Regular cardiac myocyte (primary cell): ENCODE measurements at places on chromosomes 6 and 20. TPM values are rescaled to one million over a fixed set of nuclear protein-coding genes. Genes with fewer than 3 reads are reported as not detected.

Gene HSF2
- total RNA-seq, result 12.7 and 29.6 TPM in 2 replicates

Gene PTK7
- 47.0 and 107 TPM in 2 replicates for total RNA-seq

Gene IP6K3
- under 0.01 and 0.28 TPM in 2 replicates for total RNA-seq

Gene SKIC2
- total RNA-seq, result 70.5 and 74.2 TPM in 2 replicates

Gene JARID2
- 8.6 and 8.7 TPM in 2 replicates for total RNA-seq

Gene PROKR2
- not detected in 2 replicates for total RNA-seq

Gene CRISP3
- total RNA-seq, result not detected in 2 replicates

Gene NKX2-4
- not detected in 2 replicates for total RNA-seq

Gene TEAD3
- 5.4 and 6.9 TPM in 2 replicates for total RNA-seq

Gene HLA-DRB5
- 0.28 TPM in 1 of 2 replicates, not detected in the other for total RNA-seq
